ENCODE measurements at places on chromosomes 3 and 15. TPM values are rescaled to one million over a fixed set of nuclear protein-coding genes. Genes with fewer than 3 reads are reported as not detected.

The TMEM207 gene
- polyA plus RNA-seq = not detected

GRCh38 chr3:47868306-47868705 is 65.4 kb downstream of the DHX30 start:
- no peak for DNase-seq

The ANKUB1 gene
- polyA plus RNA-seq = not detected

The IL17RD gene
- 0.28 TPM for polyA plus RNA-seq

DNA sequence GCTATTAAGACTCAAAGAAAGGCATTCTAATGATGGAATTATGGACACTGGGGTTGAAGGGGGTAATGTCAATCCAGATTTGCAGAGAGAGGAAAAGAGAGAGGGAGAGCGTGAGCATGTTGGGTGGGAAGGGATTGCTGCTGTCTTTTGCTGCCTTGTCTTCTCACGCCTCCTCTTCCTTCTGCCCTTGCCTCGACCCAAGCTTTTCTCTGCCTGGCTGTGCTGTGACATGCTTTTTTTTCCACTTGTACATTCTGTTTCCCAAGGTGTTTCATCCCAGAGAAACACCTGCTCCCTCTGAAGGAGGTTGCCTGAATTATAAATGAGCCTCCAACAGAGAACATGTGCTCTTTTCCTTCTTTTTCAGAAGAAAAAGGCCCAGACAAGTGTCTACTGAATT is 80.3 kb downstream of the BDH1 start:
- no peak for DNase-seq

The ABI3BP gene
- not detected for polyA plus RNA-seq

The MST1R gene
- 0.72 TPM for polyA plus RNA-seq

GRCh38 chr15:57273402-57273801 is 102.9 kb upstream of the CGNL1 start:
- DNase-seq = no peak

The PRR20G gene
- polyA plus RNA-seq = not detected

GRCh38 chr15:90000186-90001001 is 730 bp upstream of the ZNF710 start:
- no peak for DNase-seq

Measured in HepG2 (cell line).